ENCODE measurements at places on chromosomes 2 and 18. TPM values are rescaled to one million over a fixed set of nuclear protein-coding genes. Genes with fewer than 3 reads are reported as not detected.

FECH gene
- 13.5 TPM for total RNA-seq

DNA sequence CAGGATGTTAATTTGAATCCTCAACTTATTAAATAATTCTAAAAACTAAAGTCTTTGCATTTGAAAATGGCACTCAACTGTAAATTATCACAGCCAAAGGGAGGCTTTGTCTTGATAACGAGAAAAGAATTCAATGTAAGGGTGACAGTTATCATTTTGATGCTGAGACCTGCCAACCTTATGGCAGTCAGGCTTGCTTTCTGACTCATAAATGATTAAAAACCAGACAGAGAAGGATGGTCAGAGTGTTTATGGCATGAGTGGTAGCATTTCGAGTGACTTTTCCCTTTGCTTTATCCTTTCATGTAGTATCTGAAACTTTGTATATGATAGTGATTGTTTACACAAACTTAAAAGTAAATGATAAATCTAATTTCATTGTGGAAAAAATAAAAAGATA lies 53.9 kb upstream of the EPC2 start:
- no peak overlapping the region for H3K27ac ChIP-seq
- H3K4me3 ChIP-seq: no peak overlapping the region
- H3K36me3 ChIP-seq: no peaks in the 10 kb centered on the region
- H3K4me1 ChIP-seq: no peaks in the 10 kb centered on the region
- DNase-seq: no peak

- no peaks in the 10 kb centered on the region for H3K36me3 ChIP-seq
- DNase-seq: no peak
- H3K4me1 ChIP-seq: no peaks in the 10 kb centered on the region
- H3K27me3 ChIP-seq: no peaks in the 10 kb centered on the region
- no peak overlapping the region for H3K4me3 ChIP-seq
These were observed 187.1 kb downstream of the CELF4 start for GRCh38 chr18:37378336-37379010.

SIX3 gene
- not detected for total RNA-seq

GRCh38 chr18:69617888-69618287 lies 217.2 kb downstream of the DOK6 start:
- no peak for DNase-seq
- H3K27ac ChIP-seq: no peak overlapping the region
- H3K36me3 ChIP-seq: no peaks in the 10 kb centered on the region
- H3K4me3 ChIP-seq: no peak overlapping the region

DNA sequence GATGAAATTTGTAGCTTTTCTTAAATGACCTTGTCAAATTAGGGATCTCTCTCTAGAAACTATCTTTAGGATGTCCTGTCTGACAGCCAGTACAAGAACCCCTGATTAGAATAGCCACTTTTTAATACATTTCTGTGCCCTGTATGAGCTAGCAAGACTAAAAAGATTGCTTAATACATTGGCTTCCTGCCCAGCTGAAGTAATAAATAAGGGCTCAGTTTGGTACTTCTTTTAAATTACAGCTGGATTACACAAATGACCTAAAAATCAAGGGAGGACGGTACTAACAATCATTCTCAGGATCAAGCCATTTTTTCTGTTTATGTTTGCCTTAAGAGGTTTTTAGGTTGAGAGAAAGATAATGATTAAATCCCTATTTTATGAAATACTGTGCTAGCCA lies 11.6 kb upstream of the OLA1 start:
- H3K27ac ChIP-seq: no peak overlapping the region
- H3K4me1 ChIP-seq: no peaks in the 10 kb centered on the region
- no peak for DNase-seq

MYO5B gene
- not detected for total RNA-seq

GRCh38 chr2:53740170-53740569 lies 27.4 kb upstream of the CHAC2 start:
- DNase-seq: no peak
- H3K27ac ChIP-seq: no peak overlapping the region
- no peaks in the 10 kb centered on the region for H3K36me3 ChIP-seq
- no peaks in the 10 kb centered on the region for H3K27me3 ChIP-seq
- H3K4me1 ChIP-seq: no peaks in the 10 kb centered on the region
- no peak overlapping the region for H3K4me3 ChIP-seq

DNA sequence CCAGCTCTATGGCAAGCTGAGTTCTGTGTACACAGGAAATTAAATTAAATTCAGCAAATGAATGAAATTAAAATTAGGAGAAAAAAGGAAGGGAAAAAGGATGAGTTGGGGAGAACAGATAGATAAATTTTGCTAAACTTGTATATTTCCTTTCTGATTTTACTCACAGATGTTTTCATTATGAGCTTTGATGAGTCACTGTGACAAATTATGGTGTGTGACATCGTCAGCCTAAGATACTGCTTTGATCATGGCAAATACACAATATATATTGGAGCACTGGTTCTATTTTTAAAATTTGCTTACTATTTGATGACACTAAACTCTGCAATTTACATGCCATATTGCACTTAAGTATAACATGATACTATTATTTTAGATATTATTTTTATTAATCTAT lies 464.6 kb upstream of the SPHKAP start:
- no peak overlapping the region for H3K4me3 ChIP-seq
- no peaks in the 10 kb centered on the region for H3K27me3 ChIP-seq
- no peak overlapping the region for H3K27ac ChIP-seq
- H3K4me1 ChIP-seq: no peaks in the 10 kb centered on the region
- DNase-seq: no peak
- H3K36me3 ChIP-seq: no peaks in the 10 kb centered on the region

TNFAIP6 gene
- total RNA-seq: not detected

GRCh38 chr2:31263636-31264190 lies 29.8 kb downstream of the EHD3 start:
- no peaks in the 10 kb centered on the region for H3K27me3 ChIP-seq
- H3K27ac ChIP-seq: no peak overlapping the region
- no peak overlapping the region for H3K4me3 ChIP-seq
- no peak for DNase-seq

CTLA4 gene
- 37.6 TPM for total RNA-seq

AMER3 gene
- not detected for total RNA-seq

DNA sequence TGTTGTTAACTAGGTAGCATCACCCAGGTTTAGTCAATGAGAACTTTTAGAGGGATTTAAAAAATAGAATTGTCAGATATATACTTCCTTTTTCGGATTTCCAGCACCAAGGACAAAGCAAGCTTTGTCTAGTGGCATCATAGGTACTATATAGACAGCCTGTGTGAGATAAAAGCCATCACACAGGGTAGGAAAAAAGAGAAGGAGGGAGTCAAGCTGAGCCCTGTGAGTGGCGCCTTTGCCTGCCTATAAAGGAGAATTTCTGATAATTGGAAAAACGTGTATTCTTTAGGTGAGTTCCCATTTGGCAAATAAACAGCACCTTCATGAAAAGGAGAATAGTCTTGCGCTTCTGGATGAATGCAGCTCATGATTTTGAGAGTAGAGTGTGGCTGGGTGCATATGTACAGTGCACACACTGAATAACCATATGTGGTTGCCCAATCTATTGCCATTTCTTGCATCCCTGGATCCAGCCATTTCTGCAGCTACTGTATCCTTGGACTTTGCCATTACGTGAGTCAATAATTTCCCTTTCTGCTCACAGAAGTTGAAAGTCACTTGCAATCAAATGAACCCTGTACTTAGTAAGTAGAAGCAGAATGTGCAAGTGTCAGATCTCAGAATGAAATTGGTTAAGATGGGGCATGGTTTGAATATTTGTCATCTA lies 559.9 kb upstream of the MEX3C start:
- no peaks in the 10 kb centered on the region for H3K27me3 ChIP-seq
- no peaks in the 10 kb centered on the region for H3K36me3 ChIP-seq
- H3K27ac ChIP-seq: no peak overlapping the region
- no peak overlapping the region for H3K4me3 ChIP-seq
- DNase-seq: no peak

RTP5 gene
- total RNA-seq: not detected

DNA sequence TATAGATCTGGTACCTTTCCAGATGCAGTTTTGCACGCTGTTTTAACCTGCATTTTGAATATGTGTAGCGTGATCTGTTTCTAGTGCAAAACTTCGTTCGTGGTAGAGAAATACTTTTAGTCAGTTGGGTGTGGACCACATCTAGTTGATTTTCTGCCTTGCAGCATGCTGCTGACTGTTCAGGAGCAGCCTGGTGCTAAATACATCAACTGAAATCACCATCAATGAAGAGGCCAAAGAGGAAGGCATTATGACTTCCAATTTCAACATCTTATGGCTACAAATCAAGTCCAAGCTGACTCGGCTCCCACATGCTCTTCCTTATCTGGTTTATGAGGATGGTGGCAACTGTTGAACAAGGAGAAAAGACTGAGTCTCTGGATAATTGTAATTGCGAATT lies 298.5 kb downstream of the ZNF521 start:
- H3K27ac ChIP-seq: no peak overlapping the region
- DNase-seq: no peak
- H3K4me3 ChIP-seq: no peak overlapping the region
- no peaks in the 10 kb centered on the region for H3K27me3 ChIP-seq
